Pancreas (tissue), 10 donors: ENCODE measurements at places on chromosomes 2 and 18. TPM values are rescaled to one million over a fixed set of nuclear protein-coding genes. Genes with fewer than 3 reads are reported as not detected.

GRCh38 chr2:182831101-182831500, 35.3 kb downstream of the FRZB start:
- H3K27me3 ChIP-seq, result no peaks in the 10 kb centered on the region
- no peaks in the 10 kb centered on the region for H3K36me3 ChIP-seq
- no peak overlapping the region for H3K27ac ChIP-seq
- H3K4me3 ChIP-seq, result no peak overlapping the region
- no peaks in the 10 kb centered on the region for H3K4me1 ChIP-seq
- no peak for DNase-seq

Gene CIB4
- 0.51 TPM for total RNA-seq

- no peak overlapping the region for H3K27ac ChIP-seq
- no peaks in the 10 kb centered on the region for H3K36me3 ChIP-seq
- H3K4me3 ChIP-seq, result no peak overlapping the region
- H3K27me3 ChIP-seq, result no peaks in the 10 kb centered on the region
These were observed 154.0 kb downstream of the AGAP1 start for GRCh38 chr2:235647877-235648276.

DNA sequence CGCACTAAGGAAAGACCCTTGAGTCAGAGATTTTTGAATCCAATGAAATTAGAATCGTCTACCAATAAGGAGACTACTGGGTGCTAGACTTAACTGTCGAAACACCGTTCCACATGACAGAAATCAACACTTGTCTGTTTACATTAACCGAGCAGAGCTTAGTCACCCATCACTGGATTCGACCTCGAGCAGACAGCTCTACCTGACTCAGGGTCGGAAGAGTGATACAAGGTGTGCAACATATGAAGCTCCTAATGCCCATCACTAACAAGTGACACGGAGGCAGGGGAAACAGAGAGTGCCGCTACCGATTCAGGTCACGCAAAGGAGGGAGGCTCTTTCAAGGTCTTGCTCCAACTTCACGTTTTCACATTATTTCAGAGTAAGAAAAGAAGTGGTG, 54.2 kb upstream of the FZD5 start:
- no peaks in the 10 kb centered on the region for H3K36me3 ChIP-seq
- peaks cover 13% of the 10 kb centered on the region for H3K4me1 ChIP-seq
- no peak overlapping the region for H3K27ac ChIP-seq
- no peaks in the 10 kb centered on the region for H3K27me3 ChIP-seq
- no peak overlapping the region for H3K4me3 ChIP-seq
- DNase-seq, result no peak

GRCh38 chr2:23323917-23324680, 60.9 kb upstream of the KLHL29 start:
- H3K36me3 ChIP-seq, result no peaks in the 10 kb centered on the region
- DNase-seq, result no peak
- no peak overlapping the region for H3K4me3 ChIP-seq
- no peaks in the 10 kb centered on the region for H3K4me1 ChIP-seq
- no peaks in the 10 kb centered on the region for H3K27me3 ChIP-seq
- H3K27ac ChIP-seq, result no peak overlapping the region
